ENCODE measurements at places on chromosomes 2 and 18. TPM values are rescaled to one million over a fixed set of nuclear protein-coding genes. Genes with fewer than 3 reads are reported as not detected.

Gene CTAGE1
- not detected for total RNA-seq

Gene RBM44
- total RNA-seq = 0.42 TPM

Gene CD8B2
- total RNA-seq = not detected

Gene FRZB
- 32.9 TPM for total RNA-seq

DNA sequence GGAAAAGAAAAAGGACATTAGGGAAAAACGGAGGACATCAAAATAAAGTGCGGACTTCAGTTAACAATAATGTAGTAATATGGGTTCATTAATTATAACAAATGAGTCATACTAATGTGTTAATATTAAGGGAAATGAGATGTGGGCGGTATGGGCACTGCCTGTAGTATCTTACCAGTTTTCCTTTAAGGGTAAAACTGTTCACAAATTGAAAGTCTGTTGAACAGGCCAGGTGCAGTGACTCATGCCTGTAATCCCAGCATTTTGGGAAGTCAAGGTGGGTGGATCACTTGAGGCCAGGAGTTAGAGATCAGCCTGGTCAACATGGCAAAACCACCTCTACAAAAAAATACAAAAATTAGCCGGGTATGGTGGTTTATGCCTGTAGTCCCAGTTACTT is 56.8 kb upstream of the PMAIP1 start:
- no peak overlapping the region for H3K27ac ChIP-seq
- no peaks in the 10 kb centered on the region for H3K36me3 ChIP-seq
- no peaks in the 10 kb centered on the region for H3K4me1 ChIP-seq
- H3K27me3 ChIP-seq = peaks cover 16% of the 10 kb centered on the region

DNA sequence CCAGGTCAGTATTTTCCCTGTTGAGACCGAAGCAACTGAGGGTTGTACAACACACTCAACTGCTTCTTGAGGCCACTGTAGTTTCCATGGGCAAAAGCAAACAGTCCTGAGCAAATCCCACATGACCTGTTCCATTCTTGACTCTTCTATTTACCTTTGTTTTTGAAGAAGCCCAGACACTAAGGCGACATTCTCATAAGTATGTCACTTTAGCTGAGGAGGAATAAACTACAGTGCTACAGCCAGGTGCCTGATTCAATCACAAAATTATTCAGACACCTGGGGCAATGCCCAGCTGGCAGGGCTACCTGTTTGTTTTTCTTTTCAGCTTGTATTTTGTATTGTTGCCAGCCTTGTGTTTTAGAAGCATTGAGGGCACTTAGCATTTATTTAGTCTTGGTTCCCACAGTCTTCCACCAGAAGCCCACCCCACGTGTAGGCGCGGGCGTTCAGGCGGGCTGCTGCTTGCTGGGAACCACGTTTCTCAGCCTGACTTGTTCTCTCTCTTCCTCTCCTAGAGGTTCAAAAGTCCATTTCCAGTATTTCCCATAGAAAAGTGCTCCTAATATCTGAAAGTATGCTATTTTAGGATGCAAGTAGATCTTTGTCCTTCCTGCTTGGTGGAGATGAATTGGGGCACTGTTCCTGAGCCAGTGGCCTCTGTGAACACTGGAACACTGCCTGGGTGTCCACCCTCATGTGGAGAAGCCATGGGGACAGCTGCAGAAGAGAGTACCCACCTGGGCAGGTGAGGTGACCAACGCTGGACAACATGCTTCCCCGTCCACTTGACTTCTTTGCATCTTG is 99.0 kb upstream of the COPS8 start:
- H3K27ac ChIP-seq = no peak overlapping the region
- H3K4me3 ChIP-seq = no peak overlapping the region
- H3K4me1 ChIP-seq = peaks cover 14% of the 10 kb centered on the region
- H3K27me3 ChIP-seq = no peaks in the 10 kb centered on the region
- H3K36me3 ChIP-seq = peaks cover 2% of the 10 kb centered on the region

GRCh38 chr2:56531668-56532420 is 348.1 kb downstream of the CCDC85A start:
- no peak overlapping the region for H3K4me3 ChIP-seq
- H3K27me3 ChIP-seq = peaks cover 10% of the 10 kb centered on the region
- no peaks in the 10 kb centered on the region for H3K36me3 ChIP-seq
- no peak for DNase-seq
- H3K27ac ChIP-seq = no peak overlapping the region

GRCh38 chr18:50879302-50880118 is 592 bp downstream of the ME2 start:
- DNase-seq = no peak
- H3K36me3 ChIP-seq = peaks cover 2% of the 10 kb centered on the region
- no peaks in the 10 kb centered on the region for H3K27me3 ChIP-seq
- peak overlapping the region; percentile 99 for H3K27ac ChIP-seq
- peak overlapping the region; percentile 95 for H3K4me3 ChIP-seq

GRCh38 chr2:178227187-178227586 is 32.9 kb downstream of the OSBPL6 start:
- H3K36me3 ChIP-seq = no peaks in the 10 kb centered on the region
- H3K4me1 ChIP-seq = peaks cover 30% of the 10 kb centered on the region
- H3K27me3 ChIP-seq = no peaks in the 10 kb centered on the region
- H3K4me3 ChIP-seq = no peak overlapping the region

GRCh38 chr2:225600865-225601264 is 201.4 kb downstream of the NYAP2 start:
- peaks cover 26% of the 10 kb centered on the region for H3K4me1 ChIP-seq
- no peak for DNase-seq
- H3K36me3 ChIP-seq = peaks cover 20% of the 10 kb centered on the region
- no peak overlapping the region for H3K4me3 ChIP-seq
- no peaks in the 10 kb centered on the region for H3K27me3 ChIP-seq
- no peak overlapping the region for H3K27ac ChIP-seq
